Uterus (tissue), 4 donors: ENCODE measurements at places on chromosomes 11 and 22.

DNA sequence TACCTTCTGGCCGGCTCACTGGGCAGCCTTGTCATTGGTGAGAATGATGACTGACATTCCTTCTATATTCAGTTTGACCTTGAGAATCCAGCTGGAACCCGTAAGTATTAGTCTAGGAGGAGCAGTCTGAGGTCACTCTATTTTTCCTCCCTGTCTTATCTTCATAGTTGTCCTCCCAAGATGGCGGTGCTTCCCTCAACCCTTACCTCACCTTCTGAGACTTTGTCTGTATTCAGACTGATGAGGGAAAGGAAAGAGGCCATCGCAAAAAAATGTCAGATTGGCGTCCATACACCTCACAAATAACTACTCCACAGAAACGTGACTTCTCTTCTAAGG lies 6.0 kb downstream of the KREMEN1 start:
- H3K27me3 ChIP-seq: no peaks in the 10 kb centered on the region
- H3K27ac ChIP-seq: peak overlapping the region; percentile 33
- no peak overlapping the region for H3K4me3 ChIP-seq

DNA sequence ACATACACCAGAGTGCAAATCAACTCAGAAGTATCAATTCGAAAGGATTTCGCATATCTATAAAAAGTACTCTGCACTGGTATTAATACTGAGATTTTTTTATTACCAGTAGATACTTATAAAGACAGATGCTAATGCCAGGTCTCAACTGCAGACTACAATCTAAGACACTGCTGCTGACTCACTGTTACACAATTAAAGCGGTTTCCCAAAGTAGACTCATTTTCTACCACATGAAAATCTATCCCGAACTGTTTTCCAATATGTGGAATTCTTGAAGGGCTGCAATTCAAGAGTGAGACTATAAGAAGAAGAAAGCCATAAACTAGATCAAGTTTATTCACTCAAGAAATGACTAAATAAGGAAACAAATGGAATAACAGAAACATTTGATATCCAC lies 57.2 kb upstream of the ARHGAP32 start:
- no peaks in the 10 kb centered on the region for H3K27me3 ChIP-seq
- no peaks in the 10 kb centered on the region for H3K36me3 ChIP-seq
- DNase-seq: no peak
- no peak overlapping the region for H3K4me3 ChIP-seq
- H3K27ac ChIP-seq: no peak overlapping the region

DNA sequence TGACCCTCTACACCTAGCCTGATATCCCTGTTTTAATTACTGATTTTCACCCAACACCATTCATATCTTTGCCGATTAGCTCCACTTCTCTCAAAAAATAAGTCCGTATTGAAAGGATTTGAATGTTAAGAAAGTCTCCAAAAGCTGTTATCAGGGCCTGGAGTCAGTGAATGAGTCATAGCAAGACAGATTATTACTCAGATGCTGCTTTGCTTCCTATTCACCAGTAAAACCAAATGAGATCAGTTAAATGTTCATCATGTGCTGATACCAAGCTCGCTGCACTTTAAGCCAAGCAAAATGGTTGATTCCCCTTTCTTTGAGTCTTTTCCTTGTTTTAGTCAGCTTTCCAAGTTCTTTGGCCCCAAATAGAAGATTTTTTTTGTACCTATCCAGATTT lies 228.4 kb downstream of the FAT3 start:
- no peaks in the 10 kb centered on the region for H3K36me3 ChIP-seq
- H3K27me3 ChIP-seq: no peaks in the 10 kb centered on the region
- no peaks in the 10 kb centered on the region for H3K4me1 ChIP-seq
- H3K27ac ChIP-seq: no peak overlapping the region
- no peak for DNase-seq

DNA sequence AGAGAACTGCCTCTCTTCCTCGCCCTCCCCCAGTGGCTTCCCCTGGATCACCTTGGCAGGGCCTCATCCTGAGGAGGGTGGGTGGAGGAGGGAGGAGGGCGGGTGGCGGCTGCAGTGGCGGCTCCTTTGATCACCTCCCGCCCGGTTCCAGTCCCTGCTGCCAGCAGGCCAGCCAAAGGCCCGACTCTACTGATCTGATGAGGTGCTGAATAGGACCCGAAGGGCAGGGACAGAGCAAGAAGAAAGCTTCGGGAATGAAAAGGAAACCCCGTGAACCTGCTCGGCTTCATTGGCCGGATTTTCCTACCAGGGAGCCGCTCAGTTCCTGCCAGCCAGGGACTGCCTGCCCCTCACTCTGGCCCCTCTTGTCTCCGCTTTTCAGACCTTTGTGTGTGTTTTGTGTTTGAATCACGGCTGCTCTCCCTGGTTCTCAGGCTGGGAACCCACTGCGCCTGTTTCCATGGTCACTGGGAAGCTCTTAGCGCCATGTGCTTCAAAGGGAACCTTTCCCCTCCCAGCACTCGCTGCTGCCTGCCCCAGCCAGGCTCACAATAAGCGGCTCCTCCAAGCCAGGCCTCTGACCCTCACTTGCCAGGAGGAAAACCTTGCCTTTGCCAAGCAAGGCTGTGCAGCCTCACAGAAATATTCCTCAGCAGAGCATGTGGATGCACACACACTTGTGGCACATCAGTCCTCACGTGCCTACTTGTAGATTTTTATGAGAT lies 56.8 kb downstream of the C22orf31 start:
- H3K27me3 ChIP-seq: no peaks in the 10 kb centered on the region
- H3K4me3 ChIP-seq: no peak overlapping the region
- H3K27ac ChIP-seq: peak overlapping the region; percentile 56

GRCh38 chr11:11476499-11476898 lies 123.4 kb upstream of the CSNK2A3 start:
- H3K4me3 ChIP-seq: no peak overlapping the region
- no peak overlapping the region for H3K27ac ChIP-seq
- H3K4me1 ChIP-seq: no peaks in the 10 kb centered on the region

GRCh38 chr11:42576318-42576717 lies 735.5 kb upstream of the API5 start:
- no peak for DNase-seq
- no peaks in the 10 kb centered on the region for H3K27me3 ChIP-seq
- no peak overlapping the region for H3K4me3 ChIP-seq
- no peak overlapping the region for H3K27ac ChIP-seq
- no peaks in the 10 kb centered on the region for H3K36me3 ChIP-seq
- no peaks in the 10 kb centered on the region for H3K4me1 ChIP-seq

DNA sequence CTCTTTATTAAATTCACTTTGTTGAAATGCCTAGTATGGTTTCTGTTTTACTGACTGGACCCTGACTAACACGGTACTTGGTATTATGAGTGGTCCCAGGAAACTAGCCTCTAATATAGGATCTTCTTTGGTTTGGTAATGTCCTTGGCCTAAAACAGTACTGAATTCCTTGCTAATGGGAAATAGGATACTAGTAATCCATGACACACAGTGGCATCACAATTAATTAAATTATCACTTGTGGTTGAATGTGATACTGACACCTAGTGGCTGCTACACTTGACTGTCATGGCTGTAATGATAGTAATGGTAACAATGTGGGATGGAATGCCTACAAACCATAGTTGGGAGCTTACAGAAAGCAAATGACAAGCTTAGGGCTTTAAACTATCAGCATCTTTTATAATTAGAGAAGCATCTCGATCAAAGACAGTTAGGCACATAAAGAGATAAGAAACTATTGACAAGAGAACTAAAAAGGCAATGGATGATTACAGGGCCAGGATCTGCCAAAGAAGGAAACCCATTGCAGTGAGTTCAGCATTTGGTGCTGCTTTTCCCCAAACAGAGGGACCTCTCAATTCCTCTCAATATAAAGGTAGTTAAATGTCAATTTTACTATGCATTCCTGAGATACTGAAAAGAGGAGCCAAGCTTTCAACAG lies 8.6 kb downstream of the DNHD1 start:
- no peaks in the 10 kb centered on the region for H3K36me3 ChIP-seq
- no peak for DNase-seq
- no peak overlapping the region for H3K27ac ChIP-seq
- no peaks in the 10 kb centered on the region for H3K27me3 ChIP-seq

GRCh38 chr22:49561976-49562375 lies 265.7 kb downstream of the BRD1 start:
- no peaks in the 10 kb centered on the region for H3K4me1 ChIP-seq
- no peaks in the 10 kb centered on the region for H3K36me3 ChIP-seq
- no peak for DNase-seq
- no peak overlapping the region for H3K27ac ChIP-seq
- no peak overlapping the region for H3K4me3 ChIP-seq

DNA sequence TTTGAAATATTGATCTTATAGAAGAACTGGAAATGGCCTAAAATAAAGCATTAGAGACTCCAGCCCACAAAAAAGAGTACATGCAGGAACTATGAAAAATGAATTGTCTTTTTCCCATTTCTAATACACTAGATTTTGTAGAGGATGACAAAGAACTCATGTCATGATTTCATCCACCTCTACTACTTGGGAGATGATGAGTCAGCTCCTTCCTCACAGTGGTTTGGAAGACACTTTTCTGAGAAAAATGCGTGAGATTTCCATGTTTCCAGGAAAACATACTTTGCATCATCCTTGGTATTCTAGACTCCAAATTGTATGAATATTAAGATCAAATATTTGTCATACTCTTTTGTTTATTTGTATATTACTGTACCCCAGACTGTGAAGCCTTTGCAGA lies 500.5 kb downstream of the FAM181B start:
- H3K27me3 ChIP-seq: no peaks in the 10 kb centered on the region
- no peak overlapping the region for H3K27ac ChIP-seq
- no peak for DNase-seq
- H3K36me3 ChIP-seq: no peaks in the 10 kb centered on the region

DNA sequence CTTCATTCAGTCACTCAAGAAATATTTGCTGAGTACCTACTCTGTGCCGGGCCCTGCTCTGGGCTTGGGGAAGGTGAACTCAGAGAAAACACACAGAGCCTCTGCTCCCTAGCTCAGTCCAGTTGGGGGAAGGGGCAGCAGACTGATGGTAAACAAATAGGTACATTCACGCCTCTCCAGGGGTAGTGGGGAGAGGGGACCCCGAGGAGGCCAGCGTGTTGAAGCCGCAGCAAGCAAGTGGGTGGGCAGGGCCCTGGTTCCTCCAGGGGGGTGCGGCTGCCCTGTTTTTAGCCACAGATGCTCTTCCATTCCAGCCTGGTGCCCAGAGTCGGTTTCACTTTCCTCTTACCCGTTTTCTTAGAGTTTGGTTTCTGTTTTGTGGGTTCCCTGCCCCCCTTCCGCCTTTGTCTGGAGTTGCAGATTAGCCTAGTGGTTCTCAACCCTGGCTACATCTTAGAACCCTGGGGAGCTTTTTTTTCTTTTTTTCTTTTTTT lies 8.7 kb downstream of the DRAP1 start:
- H3K4me1 ChIP-seq: no peaks in the 10 kb centered on the region
- H3K27me3 ChIP-seq: no peaks in the 10 kb centered on the region
- no peak overlapping the region for H3K4me3 ChIP-seq
- no peaks in the 10 kb centered on the region for H3K36me3 ChIP-seq
- H3K27ac ChIP-seq: no peak overlapping the region
